Activated T-helper 17 cell treated with anti-CD3 and anti-CD28 coated beads, Interleukin-2, amount 50 U/mL, for 72 hours (primary cell): ENCODE measurements at places on chromosomes 1 and 21. TPM values are rescaled to one million over a fixed set of nuclear protein-coding genes. Genes with fewer than 3 reads are reported as not detected.

Gene OPTC
- total RNA-seq: not detected

Gene WNT9A
- 0.24 TPM for total RNA-seq

Gene RPE65
- total RNA-seq: not detected

Gene TSSK3
- 0.61 TPM for total RNA-seq

Gene PTGFR
- not detected for total RNA-seq

Gene PRCC
- total RNA-seq: 54.0 TPM

Gene RNU1-1
- total RNA-seq: 1,202 TPM

Gene AIM2
- 123 TPM for total RNA-seq

Gene CSF3R
- total RNA-seq: not detected

DNA sequence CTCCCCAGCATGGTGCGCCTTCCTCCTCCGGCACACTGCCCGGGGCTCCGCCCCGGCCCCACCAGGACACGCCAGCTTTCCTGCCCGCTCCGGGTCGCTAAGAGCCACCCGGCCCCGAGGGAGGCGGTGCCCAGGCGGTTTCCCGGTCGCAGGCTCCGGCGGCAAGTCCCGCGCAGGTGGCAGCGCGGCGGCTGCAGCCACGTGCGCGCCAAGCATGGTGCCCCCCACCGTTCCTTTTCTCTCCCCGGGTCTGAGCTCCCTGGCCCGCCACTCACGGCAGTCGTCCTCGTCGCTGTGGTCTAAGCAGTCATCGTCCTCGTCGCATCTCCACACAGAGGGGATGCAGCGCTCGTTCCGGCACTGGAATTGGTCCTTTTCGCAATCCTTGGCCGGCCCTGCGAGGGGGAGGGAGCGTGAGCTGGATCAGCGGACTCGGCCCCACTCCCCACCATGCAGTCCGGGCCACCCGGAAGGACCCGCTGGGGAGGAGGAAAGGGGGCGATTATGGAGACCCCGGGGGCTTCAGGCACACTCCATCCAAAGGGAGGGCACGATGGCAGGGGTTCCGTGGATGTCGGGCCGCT, 1.2 kb downstream of the LRP8 start:
- ATAC-seq: peak; percentile 35

- ATAC-seq: no peak
Measured at GRCh38 chr1:10171105-10171767, 39.1 kb upstream of the KIF1B start.

DNA sequence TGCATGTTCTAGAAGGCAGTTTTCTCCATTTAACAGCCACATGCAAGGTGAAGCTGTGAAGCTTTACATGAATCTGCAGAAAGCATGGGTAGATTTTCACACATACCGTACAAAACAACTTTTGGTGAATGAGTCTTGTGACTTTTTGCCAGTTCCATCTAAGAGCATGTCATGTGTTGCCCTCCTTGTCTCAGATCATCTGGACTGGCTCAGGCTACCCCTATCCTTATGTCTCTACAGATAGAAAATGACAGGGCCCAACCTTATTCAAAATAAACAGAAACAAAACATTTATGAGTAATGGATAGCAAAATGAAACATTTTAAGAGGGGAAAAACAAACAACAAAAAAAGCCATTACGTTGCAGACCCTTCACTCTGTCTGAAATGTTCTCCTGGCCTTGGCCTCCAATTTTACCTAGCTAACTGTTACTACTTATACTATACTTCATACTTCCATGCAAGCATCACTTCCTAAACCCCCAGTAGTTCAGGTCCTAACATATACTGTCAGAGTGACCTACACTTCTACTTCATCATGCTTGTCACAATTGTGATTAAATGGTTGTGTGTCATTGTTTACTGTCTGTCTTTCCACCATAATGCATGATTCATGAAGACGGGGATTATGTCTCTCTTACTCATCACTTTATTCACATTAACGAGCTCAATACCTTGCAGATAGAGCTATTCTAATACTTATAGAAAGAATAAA, 39.0 kb downstream of the LRRC8C start:
- ATAC-seq: peak; percentile 77

DNA sequence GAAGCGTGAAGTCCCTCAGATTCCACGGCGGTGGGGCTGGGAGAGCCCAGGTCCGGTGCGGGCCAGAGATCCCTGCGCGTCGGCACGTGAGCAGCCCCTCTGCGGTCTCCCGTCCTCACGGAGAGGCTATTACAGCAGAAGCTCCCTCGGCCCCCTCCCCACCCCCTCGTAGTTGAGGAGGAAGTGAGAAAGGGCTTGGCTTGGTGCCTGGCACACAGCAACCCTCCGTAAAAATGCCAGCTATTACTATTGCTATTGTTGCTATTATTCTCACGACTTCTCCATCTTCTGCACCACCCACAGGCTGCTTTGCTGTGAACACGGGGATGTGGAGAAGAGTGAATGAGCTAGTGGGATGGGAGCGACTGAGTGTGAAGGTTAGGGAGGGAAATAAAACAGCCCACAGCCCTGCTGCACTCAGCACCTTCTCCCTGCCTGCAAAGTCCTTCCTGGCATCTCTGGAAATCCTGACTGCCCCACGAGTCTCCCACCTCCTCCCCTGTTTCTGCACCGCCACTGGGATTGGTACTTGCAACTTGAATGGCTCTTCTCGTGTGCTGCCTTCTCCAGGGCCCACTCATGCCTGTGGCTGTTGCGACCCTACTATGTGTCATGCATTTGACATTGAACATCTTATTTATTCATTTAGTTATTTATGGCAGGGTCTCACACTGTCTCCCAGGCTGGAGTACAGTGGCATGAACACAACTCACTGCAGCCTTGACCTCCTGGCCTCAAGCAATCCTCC, 26.6 kb downstream of the ZBTB18 start:
- no peak for ATAC-seq

DNA sequence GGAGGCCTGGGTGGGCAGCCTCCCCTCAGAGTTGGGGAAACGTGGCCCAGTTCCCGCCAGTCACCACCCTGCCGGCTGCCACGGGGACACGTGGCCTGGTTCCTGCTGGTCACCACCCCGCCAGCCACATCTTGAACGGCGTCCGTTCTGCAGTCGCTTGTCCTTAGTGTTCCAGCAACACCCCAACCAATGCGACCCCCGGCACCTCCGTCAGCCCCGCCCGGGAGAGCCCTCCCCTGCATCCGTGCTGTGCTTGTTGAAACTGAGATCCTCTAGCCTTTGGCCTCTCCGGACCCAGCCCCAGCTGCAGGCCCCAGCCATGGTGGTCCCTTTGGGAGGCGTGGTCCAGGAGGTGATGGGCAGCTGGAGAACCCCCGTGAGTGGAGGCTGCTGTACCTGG, 18.7 kb downstream of the PRKCZ start:
- no peak for ATAC-seq

GRCh38 chr1:21955058-21955457, 17.9 kb upstream of the HSPG2 start:
- ATAC-seq: no peak

GRCh38 chr1:180967558-180967957, 54.9 kb downstream of the KIAA1614 start:
- no peak for ATAC-seq

- ATAC-seq: no peak
Measured at GRCh38 chr1:94296018-94296417, 58.6 kb upstream of the ARHGAP29 start.

DNA sequence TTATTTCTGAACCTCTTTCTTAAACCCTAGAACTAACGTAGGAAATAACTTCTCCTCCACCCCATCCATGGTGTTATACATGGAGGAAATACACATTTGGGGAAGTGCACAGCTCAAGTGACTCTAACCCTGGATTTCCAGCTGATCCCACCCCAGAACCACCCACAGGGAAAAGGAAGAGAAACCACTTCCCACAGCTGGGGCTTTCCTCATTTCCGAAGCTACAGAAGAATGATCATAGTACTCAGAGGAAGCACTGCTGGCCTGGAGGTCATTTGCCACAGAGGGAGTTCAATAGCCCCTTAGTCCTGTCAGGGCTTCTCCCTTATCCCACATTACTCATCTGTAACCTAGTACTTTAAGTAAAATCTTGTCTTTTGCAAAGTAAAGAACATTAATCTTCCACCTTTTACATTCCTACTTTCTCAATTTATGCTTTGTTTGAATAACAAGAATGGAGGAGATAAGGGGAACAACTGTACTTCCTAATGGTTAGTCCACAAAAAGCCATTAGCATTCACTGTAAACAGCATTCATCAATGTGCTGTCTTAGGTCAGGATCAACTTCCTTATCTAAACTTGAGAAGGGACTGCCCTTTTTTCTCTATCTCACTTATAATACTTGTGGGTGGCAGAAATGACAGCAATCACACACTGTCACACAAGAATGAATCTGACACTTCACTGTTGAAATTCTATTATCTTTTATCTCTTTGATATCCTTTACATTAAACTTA, 63.0 kb upstream of the RGS1 start:
- ATAC-seq: no peak

DNA sequence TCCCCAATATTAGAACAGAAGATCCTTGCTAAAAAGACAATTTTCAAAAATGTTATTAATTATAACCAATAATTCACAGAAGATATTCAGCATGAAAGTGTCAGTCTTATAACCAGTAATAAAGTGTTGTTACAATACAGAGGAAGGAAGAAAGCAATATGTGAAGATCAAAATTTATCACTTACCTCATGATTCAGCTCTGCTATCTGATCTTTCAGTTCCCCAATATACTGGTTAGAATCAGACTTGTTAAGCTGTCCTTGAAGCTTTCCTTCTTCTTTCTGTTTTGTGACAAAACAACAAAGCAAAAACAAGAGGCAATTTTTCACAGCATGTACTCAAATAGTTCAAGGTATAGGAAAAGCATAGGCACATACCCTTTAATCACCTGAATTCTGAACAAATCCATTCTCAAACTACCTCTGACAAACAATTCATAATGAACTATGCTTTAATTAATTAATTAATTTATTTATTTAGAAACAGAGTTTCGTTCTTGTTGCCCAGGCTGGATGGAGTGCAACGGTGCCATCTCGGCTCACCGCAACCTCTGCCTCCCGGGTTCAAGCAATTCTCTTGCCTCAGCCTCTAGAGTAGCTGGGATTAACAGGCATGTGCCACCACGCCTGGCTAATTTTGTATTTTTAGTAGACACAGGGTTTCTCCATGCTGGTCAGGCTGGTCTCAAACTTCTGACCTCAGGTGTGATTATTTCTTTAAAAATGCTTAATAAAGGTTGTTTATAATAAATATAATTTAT, 76.9 kb upstream of the GFI1 start:
- ATAC-seq: no peak

GRCh38 chr1:116111524-116112021, 374 bp downstream of the MAB21L3 start:
- no peak for ATAC-seq

DNA sequence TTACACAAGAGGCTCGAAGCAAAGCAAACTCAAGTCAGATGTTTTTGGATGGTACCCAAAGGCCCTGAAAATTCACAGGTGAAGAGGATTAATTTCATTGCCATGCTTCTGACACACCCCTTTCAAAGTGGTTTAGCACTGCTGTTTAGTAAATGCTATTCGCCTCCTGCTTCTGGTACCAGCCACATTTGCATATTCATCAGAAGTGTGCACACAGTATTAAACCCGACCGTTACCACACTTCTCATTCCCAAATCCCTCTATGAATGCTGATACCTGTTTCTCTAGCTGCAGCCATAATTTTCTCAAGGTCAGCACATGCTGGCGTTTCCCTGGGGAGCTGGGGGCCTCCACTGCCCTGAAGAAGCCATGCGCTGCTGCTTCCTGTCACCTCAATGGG, 179.8 kb upstream of the DAB1 start:
- no peak for ATAC-seq

DNA sequence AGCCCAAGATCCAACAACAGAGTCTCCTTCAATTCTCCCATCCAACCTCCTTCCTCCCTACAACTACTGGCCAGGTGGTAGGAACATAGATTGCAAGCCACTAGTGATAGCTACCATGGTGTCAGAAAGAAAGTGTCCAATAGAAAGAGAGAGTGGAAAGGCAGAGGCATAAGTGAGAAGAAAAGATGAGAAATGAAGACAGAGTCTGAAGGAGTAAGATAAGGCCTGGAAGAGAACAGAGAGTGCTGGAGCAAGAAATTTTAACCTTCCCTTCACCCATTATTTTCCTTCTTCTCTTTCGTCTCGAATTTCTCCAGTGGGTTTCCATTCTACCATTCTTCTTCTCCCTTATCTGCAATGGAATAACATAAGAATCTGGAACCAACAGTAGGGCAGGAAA, 57.9 kb downstream of the CDC42BPA start:
- no peak for ATAC-seq

- no peak for ATAC-seq
Measured at GRCh38 chr1:108534759-108535158, 25.1 kb upstream of the EEIG2 start.

- no peak for ATAC-seq
Measured at GRCh38 chr1:18511149-18511873, 30.6 kb downstream of the KLHDC7A start.

GRCh38 chr1:246029616-246030015, 477.5 kb downstream of the SMYD3 start:
- no peak for ATAC-seq

DNA sequence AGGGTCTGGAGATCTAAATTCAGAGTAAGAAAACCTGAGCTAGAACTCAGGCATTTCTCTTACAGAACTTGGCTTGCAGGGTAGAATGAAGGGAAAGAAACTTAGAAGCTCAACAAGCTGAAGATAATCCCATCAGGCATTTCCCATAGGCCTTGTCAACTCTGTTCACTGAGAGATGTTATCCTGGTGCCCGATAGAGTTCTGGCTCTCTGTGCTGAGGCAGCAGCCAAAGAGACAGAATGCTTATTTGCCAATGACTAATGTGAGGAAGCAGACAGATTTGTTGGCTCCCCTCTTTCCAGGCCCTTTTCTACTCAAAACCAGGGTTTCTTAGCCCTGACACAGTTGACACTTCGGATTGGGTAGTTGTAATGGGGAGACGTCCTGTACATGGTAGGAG, 22.3 kb upstream of the TRIM45 start:
- no peak for ATAC-seq

DNA sequence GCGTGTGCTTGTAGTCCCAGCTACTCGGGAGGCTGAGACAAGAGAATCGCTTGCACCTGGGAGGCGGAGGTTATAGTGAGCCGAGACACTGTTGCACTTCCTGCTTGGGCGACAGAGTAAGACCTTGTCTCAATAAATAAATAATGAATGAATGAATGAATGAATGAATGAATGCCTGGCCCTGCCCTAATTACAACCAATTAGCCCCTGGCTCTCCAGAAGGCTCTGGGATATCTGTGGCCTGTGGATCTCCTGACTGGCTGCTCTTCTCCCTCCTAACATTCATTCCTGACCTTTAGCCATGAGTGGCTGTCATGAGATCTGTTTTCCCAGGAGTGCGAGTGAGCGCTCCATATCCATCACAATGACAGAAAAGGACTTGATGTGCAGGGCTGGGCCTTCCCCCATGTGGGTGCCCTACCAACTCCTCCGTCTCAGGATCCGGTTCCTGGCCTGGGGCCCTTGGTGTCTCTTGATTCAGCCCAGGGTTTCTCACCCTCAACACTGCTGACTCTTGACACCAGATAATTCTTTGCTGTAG, 243.6 kb upstream of the TMEM51 start:
- no peak for ATAC-seq

DNA sequence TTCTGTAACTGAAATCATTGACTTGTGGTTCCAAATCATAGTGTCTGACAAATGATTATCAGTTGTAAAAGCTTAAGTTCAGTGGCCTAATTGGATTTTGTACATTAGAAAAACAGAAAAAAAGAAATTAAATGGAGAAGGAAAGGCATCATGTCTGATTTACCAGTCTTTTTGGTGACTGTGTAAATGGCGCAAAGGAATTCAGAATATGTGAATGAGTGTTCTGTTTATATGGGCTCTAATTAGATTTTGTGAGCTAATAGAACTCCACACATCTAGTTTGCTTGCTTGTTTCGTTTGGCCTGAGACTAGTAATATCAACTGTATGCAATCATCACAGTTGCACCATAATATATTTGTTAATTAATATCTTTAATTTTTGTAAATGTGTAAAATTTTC, 151.7 kb downstream of the PLA2G4A start:
- no peak for ATAC-seq
